ENCODE measurements at places on chromosomes 4 and X.

DNA sequence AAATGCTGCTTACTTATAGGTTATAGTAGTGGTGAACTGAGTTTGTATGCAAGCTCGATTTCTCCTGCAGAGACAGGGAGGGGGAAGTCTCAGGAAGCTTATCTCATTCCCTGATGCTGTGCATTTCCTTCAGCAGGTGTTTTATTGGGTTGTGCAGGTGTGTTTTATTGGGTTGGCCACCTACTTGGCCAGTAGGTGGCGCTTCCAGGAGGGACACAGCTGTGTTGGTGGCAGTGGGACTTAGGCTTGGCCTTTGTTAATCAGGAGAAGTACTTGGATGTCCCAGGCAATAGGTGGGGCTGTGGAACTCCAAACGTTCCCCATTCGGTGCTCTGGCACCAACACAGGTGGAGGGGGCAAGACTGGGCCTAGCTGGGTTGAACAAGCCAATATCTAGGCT lies 196.0 kb upstream of the DCAF8L1 start:
- DNase-seq: no peak

GRCh38 chr4:98765771-98766170 lies 107.4 kb upstream of the TSPAN5 start:
- no peak for DNase-seq

- no peak for DNase-seq
Measured at GRCh38 chr4:86895692-86896488, 3.7 kb upstream of the C4orf36 start.

- no peak for DNase-seq
Measured at GRCh38 chr4:111869339-111869738, 275.9 kb upstream of the FAM241A start.

- DNase-seq: no peak
Measured at GRCh38 chr4:150381609-150382008, 200.3 kb upstream of the MAB21L2 start.

- DNase-seq: no peak
Measured at GRCh38 chr4:133148690-133149363, at the start of gene PCDH10. PCDH10 (plus strand) TSS chr4:133149294; CDS start chr4:133150141, 847 bp downstream.

- no peak for DNase-seq
Measured at GRCh38 chrX:64192040-64192439, 13.5 kb downstream of the AMER1 start.

GRCh38 chr4:74752798-74753197 lies 41.5 kb downstream of the BTC start:
- DNase-seq: no peak

GRCh38 chrX:1341545-1342184 lies 5.1 kb downstream of the IL3RA start:
- DNase-seq: no peak

GRCh38 chrX:40173143-40174000 lies 75.6 kb upstream of the BCOR start:
- DNase-seq: no peak

Measured in stimulated activated CD4-positive, alpha-beta T cell treated with anti-CD3 and anti-CD28 coated beads, TNF-alpha, amount 100 ng/mL, for 4 hours (primary cell).